ENCODE measurements at places on chromosomes 6 and 20.

DNA sequence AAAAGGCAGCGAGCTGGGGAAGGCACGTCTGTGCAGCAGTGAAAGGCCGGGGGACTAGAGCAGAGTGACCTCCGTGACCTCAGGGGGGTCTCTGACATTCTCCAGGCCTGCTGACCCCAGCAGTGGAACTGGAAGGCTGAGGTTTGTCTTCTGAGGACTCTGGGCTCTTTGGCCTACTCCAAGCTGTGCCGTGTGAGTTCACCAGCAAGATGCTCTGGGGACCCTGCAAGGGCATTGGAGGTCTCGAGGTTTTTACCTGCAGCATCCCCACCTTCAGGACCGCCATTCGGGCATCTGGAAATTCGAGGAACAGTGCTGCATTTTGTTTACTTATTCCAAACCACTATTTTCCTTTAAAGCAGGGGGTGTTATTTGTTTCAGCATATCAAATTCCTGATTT is 140.9 kb downstream of the PHACTR3 start:
- no peak for DNase-seq

- DNase-seq: no peak
Measured at GRCh38 chr20:1402149-1402548, 9.3 kb upstream of the FKBP1A start.

DNA sequence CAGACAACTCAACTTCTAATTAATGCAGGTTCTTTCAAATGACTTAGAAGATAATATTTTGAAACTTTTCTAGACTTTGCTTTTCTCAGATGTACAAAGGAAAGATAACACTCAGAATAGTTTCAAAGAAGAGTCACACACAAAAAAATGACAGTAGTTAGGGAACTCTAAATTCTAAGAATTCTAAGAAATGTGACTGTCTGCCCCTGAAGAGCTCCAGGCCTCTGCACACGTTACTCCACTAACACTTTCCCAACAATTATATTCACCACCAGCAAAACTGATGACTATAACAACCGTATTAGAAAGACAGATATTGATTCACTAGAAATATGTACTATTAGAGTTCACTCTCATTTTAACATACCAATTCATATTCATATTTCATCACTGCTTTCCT is 133.3 kb upstream of the SMLR1 start:
- DNase-seq: no peak

GRCh38 chr6:37454420-37455140 is 21.6 kb downstream of the CMTR1 start:
- no peak for DNase-seq

DNA sequence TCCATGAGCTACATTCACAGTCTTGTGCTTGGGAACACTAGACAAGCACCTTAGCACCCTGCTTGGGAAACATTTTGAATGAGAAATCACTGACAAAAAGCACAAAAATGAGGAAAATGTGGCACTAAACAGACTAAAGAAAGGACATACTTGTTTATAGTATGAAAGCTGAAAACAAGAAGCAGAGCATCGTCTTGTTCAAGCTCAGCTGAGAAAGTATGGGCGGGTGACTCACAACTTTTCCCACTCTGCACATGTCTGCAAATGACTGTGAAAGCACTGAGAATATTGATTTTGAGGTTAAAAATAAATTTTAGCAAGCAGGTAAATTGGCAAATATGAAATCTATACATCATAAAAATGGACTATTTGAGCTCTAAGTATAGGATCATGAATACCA is 725.3 kb downstream of the COL12A1 start:
- DNase-seq: no peak

DNA sequence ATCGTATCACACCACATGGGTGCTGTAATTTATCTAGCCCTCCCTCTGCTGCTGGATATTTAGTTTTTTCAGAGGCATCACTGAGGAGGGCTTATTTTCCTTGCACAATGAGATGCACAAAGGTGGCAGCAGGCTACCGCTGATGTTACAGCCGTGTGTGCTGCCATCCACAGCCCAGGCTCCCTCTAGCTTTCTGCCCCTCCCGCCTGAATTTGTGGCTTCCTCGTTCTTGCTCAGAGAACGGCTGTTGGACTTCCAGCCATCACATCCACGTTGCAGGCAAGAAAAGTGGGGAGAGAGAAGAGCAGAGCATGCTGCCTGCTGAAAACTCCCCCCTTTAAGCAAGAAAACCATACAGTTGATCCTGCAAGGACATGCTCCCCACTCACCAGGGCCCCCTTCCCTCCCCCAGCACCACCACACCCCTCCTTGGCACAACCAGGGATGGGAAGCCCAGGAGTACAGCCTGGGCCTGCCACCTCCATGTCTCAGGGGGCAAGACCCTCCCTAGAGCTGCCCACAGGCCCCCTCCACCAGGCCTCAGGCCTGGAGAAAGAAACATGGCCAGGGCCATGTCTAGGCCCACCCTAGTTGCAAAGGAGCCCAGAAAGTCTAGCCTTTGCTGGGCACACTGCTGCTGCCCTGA is 102.6 kb downstream of the MRPL14 start:
- DNase-seq: no peak

GRCh38 chr6:112187736-112188135 is 66.6 kb downstream of the LAMA4 start:
- no peak for DNase-seq

DNA sequence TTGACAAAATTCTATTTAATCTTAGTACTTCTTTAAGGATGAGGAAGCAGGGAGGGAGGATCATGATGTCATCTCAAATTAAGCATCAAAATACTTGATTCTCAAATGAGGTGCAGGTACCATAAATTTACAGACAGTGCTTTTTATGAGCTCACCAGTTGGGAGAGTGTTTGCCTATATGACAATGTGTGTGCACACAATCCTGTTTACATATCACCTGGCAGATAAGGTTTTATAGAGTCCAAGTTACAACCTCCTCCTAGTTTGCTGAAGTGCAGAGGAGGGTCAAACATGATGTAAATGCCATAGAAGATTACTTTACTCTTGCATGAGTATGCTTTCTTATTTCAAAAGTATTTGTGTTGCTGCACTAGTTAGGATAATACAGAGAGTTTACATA is 6.4 kb downstream of the ATXN1 start:
- no peak for DNase-seq

DNA sequence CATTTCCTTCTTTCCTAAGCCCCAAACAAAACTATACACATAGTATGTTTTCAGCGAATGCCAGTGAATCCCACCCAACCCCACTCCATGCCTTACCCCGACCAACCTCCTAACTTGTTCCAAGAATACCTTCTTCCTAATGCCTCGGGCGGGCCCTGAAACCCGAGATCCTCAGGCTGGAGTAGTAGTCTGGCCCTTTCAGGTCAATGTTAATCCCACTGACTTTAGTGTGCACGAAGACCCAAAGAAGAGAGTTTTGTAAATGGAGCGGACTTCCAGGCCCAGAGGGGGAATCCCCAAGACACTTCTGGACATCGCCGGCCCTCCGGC is 394 bp downstream of the YIPF3 start:
- no peak for DNase-seq

GRCh38 chr6:99402448-99402847 is 8.5 kb upstream of the COQ3 start:
- no peak for DNase-seq

- no peak for DNase-seq
Measured at GRCh38 chr20:17806739-17807441, 107.1 kb downstream of the BANF2 start.

- no peak for DNase-seq
Measured at GRCh38 chr6:160775792-160776580, 73.9 kb downstream of the PLG start.

DNA sequence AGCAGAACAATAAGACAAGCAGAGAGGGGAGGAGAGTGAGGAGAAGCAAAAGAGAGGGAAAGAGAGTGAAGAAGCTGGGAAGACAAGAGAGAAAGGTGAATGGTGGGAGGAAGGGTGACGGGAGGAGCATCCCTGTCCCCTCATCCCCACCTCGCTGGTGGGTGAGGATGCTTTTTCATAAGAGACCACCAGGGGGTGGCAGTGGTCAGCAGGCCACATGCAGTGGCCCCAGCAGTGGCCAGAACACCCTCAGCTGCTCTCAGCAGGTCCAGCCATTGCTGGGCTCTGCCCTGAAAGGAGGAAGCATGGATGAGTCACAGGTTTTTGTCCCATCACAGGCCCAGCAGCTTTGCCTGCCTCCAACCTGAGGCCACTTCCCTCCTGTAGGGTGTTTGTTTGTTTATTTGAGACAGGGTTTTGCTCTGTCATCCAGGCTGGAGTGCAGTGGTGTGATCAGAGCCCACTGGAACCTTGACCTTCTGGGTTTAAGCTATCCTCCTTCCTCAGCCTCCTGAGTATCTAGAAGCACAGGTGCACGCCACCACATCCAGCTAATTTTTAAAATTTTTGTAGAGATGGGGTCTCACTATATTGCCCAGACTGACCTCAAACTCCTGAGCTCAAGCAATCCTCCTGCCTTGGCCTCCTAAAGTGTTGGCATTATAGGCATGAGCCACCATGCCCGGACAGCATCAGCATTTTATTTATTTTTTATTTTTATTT is 24.0 kb downstream of the FGD2 start:
- peak; percentile 75 for DNase-seq

DNA sequence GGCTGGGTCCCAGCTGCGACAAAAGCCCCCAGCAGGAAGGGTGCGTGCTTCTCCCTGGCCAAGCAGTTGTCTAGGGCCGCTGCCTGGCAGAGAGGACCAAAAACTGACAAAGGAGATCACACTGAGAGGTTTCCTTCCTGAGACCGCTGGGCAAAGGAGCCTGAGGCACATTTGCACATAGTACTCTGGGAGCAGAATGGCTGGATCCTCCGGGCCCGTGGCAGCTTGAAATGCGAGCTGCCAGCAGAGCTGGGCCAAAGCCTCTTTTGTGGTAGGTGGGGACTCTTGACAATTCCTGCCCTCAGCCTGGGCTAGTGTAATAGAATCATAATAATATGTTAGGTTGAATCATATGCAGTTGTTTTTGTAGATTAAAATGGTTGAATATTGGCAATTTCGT is 33.1 kb upstream of the RNF8 start:
- no peak for DNase-seq

- no peak for DNase-seq
Measured at GRCh38 chr6:36350681-36351571, 14.2 kb upstream of the BNIP5 start.

GRCh38 chr6:65706436-65706835 is 590 bp downstream of the EYS start:
- DNase-seq: no peak

DNA sequence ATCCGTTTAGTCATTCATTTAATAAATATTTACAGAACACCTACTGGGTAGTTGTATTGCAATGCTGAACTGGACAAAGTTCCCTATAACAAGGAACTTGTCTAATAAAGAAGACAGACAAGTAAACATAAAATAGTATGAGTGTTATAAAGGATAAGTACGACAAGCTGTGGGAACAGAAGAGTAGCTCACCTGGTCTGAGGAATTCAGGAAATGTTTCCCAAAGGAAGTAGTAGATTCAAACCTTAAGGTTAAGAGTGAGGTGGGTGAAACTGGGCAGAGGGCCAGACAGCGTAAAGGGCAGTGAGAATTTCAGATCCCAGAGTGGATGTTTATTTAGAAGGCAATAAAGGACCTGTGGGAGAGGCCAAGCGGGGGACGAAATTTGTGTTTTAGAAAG is 72.3 kb upstream of the CD2AP start:
- no peak for DNase-seq

DNA sequence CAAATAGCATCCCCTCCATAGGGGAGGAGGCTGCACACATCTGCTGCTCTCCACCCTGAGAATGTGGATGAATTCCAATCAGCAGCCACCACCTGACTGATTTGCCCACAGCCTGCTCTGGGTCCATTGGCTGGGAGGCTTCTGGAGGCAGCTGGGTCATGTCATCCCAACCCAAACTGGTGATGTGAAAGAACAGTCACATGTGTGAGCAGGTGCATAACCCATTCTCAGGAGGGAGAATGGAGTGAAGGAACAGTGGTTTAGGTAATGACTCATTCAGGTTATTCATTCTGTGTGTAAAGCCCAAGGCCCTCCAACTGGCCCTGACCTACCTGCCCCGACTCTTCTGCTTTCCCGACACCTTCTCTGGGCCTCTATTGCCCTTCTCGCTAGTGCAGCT is 90.9 kb upstream of the GCM1 start:
- DNase-seq: no peak

- no peak for DNase-seq
Measured at GRCh38 chr6:64250126-64250525, 614.5 kb downstream of the PHF3 start.

GRCh38 chr20:48618631-48619030 is 209.2 kb downstream of the PREX1 start:
- DNase-seq: no peak

GRCh38 chr20:11063444-11063843 is 389.6 kb upstream of the JAG1 start:
- DNase-seq: no peak

GRCh38 chr6:166253281-166253681 is 54.9 kb downstream of the PRR18 start:
- peak; percentile 51 for DNase-seq

GRCh38 chr6:36386495-36387439 is 702 bp downstream of the ETV7 start:
- DNase-seq: peak; percentile 51

GRCh38 chr6:96604420-96604819 is 41.5 kb downstream of the FHL5 start:
- no peak for DNase-seq

GRCh38 chr6:26312501-26313397 is 52.2 kb upstream of the BTN3A2 start:
- DNase-seq: no peak

DNA sequence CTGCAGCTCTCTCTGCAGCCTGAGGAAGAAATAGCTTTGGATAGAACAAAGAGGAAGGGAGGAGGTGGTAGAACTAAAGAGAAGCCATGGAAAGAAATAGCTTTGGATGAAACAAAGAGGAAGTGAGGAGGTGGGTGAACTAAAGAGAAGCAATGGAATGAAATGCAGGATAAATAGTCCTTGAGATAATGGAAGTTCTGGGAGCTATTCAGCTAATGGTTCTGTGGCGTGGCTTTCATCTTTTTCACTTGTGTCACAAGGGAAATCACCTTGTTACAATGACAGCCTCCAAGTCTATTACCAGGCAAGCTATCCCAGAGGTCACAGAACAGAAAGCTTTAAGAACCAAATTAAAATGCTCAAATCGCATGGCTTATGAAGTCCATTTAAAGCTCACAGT is 141.3 kb upstream of the ARG1 start:
- DNase-seq: no peak

DNA sequence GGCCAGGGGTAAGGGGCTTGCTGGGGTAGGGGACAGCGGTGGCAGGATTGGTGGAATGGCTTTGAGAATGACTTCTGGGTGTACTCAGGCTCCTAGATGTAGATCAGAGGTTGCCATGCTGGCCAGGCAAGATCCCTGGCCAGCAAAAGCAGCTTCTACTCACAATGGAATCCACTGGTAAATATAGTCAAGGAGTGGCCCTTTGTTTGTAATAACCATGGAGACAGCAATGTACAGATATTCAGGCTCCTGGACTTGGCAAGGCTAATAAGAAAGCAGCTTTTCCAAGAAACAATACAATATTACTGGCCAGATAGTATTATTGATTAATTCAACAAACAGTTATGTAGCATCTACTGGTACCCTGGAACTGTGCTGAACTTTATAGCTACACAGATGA is 37.9 kb downstream of the CDH26 start:
- DNase-seq: no peak
